ENCODE measurements at places on chromosomes 1 and 21.

GRCh38 chr1:228452194-228453021 lies 34.8 kb upstream of the RNF187 start:
- no peak for DNase-seq

DNA sequence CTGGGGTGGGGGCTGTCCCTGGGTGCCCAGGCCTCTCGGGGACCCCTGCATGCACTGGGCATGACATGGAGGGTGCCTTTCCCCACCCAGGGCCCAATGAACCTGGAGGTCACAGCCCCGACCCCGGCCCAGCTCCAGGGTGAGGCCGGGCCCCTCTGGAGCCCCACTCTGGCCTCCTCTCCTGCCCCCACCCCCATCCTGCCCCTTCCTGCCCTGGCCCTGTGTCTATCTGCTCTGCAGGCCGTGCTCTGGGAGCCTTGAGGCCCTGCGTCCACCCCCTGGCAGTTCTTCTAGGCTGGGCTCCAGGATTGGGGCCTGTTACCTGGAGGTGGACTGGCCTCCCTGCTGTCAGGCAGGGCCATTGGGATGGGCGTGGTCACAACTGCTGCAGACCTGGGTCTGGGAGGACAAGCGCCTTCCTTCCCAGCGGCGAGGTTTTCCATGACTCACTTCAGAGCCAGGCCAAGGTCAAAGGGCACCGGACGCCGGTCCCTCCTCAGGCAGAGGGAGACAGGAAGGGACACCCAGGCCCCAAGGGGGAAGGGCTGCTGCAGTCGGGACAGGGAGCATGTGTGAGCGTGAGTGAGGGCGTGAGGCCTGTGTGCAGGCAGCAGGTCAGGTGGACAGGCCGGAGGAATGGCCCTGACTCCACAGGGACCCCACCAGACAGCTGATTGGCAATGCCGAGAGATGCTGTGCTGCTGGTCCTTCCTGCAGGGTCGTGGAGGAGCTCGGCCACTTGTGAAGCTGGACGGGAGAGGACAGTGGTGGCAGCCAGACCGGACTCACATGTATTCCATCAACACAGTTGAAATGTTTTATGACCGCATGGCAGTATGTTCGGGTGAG lies 31.1 kb upstream of the POFUT2 start:
- DNase-seq: no peak

DNA sequence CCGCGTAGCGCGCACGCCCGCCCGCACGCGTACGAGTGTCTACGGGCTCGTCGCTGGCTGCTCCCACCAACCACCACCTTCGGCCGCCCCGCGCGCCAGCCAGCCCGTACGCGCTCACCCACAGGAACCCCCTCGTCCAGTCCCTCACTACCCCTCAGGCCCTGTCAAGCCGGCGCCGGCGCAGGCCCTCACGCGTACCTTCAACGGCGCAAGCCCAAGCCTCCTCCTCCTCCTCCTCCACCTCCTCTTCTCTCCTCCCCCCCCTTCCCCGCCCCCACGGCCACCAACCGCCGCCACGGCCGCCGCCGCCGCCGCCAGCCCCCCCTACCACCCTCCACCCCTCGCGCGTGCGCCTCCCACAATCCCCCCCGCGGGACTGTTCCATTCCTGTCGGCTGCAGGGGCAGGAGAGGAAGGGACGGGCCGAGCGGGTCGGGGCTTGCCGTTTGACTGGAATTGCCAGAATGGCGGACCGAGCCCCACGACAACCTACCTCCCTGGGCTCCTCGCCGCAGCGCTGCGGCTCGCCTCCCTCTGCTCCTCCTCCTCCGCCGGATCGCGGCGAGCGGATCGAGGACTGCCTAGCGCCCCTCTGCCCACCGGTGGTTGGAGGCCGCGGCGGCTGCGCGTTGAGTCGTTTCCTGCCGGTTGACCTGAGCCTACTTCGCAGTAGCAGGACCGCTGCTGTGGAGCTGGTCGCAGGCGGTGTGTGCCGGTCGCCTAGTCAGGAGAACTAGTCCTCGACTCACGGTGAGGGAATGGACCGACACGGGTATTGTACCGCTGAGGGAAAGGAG lies at the start of gene ASH1L:
Gene ASH1L, minus strand, starts transcription at position 223 of the 796 bp plus-strand sequence. CDS start 41,284 bp downstream, outside the sequence.
- peak; percentile 95 for DNase-seq

DNA sequence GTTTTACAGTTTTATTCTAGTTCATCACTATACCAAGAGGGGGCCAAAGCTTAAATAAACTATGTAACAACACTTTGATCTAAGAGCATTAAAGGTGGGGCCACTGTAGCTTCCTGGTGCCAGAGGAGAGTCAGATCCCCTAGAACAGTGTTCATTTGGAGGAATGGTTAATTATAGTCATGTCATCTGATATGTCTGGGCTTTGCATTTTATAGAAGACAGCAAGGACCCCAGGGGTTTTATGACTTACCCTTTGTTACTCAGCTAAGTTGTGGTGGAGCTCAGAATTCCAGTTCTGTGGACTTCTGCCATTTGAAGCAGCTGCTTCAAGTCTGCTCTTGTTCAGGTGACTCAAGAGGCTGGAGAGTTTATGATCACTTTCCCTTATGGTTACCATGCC lies 16.7 kb downstream of the KDM4A start:
- no peak for DNase-seq

GRCh38 chr1:107653005-107653404 lies 312.0 kb downstream of the VAV3 start:
- DNase-seq: peak; percentile 29
